Stimulated activated CD4-positive, alpha-beta T cell treated with anti-CD3 and anti-CD28 coated beads, TNF-alpha, amount 100 ng/mL, for 24 hours (primary cell): ENCODE measurements at places on chromosomes 1 and 21.

- no peak for DNase-seq
Measured at GRCh38 chr1:240803151-240803550, 191.2 kb upstream of the GREM2 start.

GRCh38 chr1:155717041-155717440, 28.1 kb downstream of the DAP3 start:
- no peak for DNase-seq

GRCh38 chr1:28370239-28371009, 884 bp downstream of the PHACTR4 start:
- DNase-seq = peak; percentile 2

- DNase-seq = no peak
Measured at GRCh38 chr1:224450159-224450558, 15.6 kb upstream of the WDR26 start.

GRCh38 chr1:36464605-36465393, 615 bp upstream of the MRPS15 start:
- no peak for DNase-seq

DNA sequence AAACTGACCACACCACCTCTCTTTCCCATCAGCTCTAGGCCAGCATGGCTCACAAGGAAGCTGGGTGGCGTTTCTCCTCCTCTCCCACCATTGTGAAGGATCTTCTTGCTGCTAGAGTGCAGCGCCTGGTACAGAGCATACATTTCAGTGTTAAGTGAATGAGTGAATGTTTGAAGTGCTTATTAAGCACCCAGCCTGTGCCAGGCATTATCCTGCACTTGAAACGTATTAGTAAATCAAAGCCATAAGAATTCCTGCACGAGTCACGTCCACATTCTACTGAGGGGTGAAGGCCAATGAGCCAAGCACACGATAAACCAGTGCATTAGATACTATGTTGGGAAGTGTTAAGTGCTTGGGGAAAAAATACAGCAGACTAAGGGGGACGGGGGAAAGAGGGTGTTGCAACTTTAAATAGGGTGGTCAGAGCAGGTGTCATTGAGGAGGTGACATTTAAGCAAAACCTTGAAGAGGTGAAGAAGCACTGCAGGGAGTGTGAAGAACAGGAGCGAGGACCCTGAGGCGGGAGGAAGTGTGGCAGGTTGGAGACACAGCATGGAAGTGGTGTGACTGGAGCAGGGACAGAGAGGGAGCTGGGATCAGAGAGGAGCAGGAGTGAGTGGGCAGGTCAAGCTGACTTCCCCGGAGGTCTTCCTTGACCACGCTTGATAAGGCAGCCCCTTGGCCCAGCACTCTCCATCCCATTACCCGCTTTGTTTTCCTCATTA, 48.5 kb upstream of the LRRN2 start:
- DNase-seq = no peak

GRCh38 chr1:54996359-54996868, 2.3 kb upstream of the BSND start:
- DNase-seq = peak; percentile 57

DNA sequence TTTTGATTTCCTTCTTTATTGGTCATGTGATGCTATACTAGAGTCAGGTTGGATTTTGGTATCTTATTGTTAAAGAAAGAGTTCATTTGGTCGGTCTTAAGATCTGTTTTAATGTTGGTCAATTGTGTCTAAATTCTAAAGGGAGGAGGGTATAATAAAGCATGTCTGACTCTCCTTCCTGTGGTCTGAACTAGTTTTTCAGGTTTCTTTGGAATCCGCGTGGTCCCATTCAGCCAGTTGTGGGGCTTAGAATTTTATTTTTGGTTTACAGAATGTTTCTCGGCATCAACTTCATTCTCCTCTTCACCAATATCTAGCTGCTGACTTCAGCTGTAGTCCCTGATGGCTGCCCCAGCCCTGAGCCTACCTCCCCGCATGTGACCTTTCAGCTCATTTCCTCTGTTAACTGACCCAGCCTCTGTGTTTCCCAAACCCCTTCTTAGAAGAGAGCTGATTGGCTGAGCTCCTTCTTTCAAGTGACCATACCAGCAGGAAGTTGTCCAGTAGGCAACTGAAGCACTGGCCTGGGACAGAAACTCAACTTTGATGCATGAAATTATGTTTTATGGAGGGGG, 8.7 kb upstream of the MYOC start:
- no peak for DNase-seq

GRCh38 chr1:156153362-156153761, at the start of gene SEMA4A:
SEMA4A (plus strand) TSS chr1:156153585; CDS start chr1:156154579, 994 bp downstream.
- DNase-seq = no peak

- no peak for DNase-seq
Measured at GRCh38 chr1:85700422-85700821, 7.8 kb downstream of the ZNHIT6 start.

GRCh38 chr1:228064741-228065542, 17.6 kb upstream of the ARF1 start:
- no peak for DNase-seq

DNA sequence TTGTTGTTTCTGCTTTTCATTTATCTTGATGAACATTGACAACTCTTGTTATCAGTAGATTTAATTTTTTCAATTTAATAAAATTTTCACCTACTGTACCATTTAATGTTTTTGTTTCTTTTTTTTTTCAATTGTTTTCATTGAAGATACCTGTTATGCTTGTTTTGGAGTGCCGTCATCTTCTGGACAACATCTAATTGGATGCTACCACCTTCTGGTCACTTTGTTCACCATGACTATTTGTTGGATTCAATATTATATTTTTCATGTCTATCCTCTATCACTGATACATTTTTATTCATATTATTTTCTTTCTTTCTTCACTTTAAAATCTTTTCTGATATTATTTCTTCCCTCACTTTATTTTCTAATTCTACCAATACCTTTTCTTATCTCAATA, 14.0 kb downstream of the KRTAP21-2 start:
- DNase-seq = no peak

DNA sequence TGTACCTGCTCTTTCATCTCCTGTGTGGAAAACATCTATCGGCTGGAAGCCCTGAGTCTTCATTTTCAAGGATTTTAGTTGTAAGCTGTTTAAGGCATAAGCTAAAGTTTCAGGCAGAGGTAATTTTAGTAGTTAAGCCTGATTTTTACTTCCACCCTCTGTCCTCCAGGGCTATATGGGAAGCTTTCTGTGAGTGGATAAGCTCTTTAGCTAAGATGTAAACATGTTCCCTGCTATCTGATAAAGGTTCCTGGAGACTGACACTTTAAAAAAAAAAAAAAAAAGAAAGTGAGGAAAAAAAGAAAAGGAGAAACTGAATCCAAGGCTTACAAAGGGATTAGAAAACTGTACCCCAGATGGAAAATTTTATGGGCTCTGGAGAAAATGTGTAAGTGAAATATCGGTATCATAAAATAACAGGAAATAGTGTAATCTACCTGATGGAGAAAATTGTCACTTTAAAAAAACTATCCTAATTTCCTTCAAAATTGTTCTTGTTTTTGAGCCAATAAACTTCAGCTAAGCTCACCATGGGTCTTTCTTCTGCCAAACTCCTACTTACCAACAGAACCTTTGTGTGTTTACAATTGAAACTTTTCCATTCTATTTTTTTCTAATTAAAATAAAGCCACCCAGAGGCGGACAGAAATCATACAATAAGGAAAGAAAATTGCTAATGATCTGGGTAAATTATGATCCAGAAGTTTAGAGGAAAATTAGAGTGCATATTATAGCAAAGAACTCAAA, 180.5 kb downstream of the TGFB2 start:
- no peak for DNase-seq

DNA sequence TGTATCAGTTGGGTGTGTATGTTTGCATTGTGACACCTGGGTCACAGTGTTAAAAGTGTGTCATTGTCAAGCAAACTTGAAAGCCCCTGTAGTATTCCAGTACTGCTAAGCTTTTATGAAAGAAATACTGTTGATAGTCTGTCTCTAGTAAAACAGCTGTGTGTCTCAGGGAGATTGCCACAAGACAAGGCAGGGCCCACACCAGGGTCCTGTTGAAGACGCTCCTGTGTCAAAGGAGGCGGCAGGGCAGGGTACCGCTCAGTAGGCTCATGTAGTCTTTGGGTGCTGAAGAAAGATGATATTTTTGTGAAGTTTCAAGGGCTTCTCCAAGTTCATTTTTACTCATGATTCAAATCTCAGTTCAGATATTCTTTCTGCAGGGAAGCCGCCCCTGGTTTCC, 132.5 kb downstream of the GALNT2 start:
- no peak for DNase-seq

DNA sequence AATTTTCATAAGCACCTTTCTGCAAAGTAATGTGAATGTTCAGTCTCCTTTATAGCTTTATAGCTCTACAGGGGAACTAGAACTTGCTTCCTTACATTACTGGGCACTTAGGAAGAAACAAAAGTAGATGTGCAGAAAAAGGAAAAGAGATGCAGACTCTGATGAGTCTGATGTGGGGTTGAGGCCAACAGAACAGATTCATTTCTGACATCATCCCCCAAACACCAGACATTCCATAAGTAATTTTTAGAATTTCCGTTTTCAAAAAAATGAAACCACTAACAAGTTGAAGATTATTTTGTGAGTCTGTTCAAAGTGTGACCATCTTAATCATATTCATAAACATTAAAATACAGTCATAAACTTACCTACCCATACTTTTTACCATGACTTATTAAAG, 96.0 kb downstream of the NRIP1 start:
- no peak for DNase-seq

GRCh38 chr1:220878191-220879075, 810 bp upstream of the HLX start:
- no peak for DNase-seq

DNA sequence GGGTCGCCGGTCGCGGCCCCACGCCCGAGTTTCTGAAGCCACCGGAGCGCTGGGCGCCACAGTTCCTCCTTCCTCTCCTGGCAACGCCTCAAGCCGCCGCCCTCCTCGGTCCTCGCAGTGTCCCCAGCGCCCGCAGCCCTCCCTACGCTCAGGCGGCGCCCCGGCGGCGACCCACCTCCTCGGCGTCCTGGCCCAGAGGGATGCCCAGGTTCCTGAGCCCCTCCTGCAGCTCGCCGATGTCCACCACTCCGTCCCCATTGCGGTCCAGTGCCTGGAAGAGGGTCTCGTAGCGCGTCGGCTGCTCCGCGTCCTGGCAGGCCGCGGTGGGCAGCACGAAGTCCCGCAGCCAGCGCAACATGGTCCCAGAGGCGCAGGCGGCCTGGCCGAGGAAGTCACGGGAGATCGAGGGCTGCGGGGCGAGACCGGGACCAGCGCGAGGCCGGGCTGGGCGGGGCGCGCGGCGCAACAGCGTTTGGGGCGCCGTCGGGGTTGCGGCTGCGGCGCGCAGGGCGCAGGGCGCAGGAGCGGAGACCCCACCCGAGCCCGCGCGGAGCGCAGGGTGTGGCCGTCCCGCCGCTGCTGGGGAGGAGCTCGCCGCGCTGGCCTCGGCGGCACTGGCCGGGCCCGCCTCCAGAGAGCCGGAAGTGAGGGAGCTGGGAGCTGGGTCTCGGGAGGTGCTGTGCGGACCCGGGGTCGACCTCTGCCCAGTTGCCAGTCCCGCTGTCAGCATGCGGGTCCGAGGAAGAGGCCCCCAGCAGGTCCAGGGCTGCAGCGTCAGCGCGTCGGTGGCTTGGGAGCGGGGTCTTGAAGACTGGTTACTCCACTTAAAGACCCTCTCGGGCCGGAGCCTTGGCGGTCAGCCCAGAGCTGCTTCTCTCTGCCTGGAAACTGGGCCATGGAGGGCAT, at the start of gene SLC25A24:
SLC25A24 (minus strand) TSS at position 563 of the 906 bp plus-strand sequence; CDS start at position 358, 205 bp downstream.
- peak; percentile 33 for DNase-seq

DNA sequence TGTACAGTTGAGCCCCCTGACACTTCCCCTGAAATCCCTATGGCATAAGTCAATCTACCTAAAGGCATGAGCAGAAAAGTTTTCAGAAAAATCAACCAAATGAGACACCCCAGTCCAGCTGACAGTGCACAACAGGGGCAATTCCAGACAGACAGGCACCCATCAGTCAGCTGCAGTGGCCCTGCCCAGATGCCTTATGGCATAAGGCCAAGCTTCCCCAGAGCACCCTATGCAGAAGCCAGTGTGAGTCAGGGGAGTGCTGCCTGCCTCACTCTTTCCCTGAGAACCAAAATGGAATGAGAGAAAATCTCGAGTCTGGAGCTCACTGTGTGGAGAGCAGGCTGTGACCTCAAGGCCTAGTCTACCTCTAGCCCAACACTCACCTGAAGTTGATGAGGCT, 38.1 kb downstream of the MRAP start:
- no peak for DNase-seq

GRCh38 chr1:230237805-230238204, 170.8 kb downstream of the GALNT2 start:
- no peak for DNase-seq

DNA sequence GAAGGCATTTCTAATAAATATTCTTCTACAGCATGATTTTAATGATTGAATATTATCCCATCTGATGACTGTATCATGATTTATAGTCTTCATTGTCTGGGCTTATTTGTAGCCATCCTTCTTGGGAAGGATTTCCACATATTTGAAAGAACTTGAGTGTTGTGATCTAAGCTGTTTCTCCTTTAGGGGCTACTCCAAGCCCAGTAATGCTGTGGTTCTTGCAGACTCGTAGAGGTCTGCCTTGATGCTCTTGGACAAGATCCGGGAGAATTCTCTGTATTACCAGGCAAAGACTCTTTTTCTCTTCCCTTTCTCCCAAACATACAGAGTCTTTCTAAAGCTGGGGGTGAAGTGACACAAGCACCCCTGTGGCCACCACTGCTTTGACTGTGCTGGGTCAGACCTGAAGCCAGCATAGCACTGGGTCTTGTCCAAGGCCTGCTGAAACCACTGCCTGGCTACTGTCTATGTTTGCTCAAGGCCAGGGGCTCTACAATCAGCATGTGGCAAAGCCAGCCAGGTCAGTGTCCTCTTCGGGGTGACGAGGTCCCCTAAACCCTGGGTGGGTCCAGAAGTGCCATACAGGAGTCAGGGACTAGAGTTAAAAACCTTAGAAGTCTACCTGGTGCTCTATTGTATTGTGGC, 107.4 kb downstream of the GIPC2 start:
- DNase-seq = no peak

DNA sequence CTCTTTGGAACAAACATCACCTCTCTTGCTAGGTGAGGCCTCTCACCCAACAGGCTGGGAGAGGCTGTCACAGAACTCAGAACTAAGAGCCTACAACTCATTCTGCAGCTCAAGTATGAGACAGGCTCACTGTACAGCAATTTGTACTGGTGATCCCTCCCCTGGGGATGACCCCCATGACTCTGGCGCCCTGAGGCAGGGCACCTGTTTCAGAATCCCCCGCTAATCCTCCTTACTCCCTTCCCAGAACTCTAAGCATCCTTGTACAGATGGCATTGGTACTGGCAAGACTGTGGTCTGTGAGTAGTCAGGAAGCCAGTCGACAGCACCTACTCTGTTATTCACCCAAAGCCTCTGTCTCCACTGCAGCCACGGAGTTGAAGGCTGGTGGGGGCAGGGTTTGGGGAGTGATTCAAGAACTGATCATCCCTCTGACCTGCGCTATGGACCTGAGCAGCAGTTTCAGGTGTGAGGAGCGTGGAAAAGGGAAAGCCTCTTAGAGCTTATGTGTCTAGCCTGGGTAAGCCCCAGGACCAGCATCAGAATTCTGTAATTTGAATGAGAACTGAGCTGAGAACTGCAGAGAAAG, 655.5 kb downstream of the KIF26B start:
- no peak for DNase-seq
